Activated T-cell treated with anti-CD3 and anti-CD28 coated beads, Interleukin-2, amount 50 U/mL, for 72 hours (primary cell): ENCODE measurements at places on chromosomes 11 and 22.

- DNase-seq: peak; percentile 70
Observed at GRCh38 chr11:726278-727220, 20.5 kb downstream of the EPS8L2 start.

- no peak for DNase-seq
Observed at GRCh38 chr11:133902506-133902905, 54.3 kb downstream of the IGSF9B start.

- DNase-seq: no peak
Observed at GRCh38 chr11:8389029-8389996, 125.6 kb upstream of the LMO1 start.

DNA sequence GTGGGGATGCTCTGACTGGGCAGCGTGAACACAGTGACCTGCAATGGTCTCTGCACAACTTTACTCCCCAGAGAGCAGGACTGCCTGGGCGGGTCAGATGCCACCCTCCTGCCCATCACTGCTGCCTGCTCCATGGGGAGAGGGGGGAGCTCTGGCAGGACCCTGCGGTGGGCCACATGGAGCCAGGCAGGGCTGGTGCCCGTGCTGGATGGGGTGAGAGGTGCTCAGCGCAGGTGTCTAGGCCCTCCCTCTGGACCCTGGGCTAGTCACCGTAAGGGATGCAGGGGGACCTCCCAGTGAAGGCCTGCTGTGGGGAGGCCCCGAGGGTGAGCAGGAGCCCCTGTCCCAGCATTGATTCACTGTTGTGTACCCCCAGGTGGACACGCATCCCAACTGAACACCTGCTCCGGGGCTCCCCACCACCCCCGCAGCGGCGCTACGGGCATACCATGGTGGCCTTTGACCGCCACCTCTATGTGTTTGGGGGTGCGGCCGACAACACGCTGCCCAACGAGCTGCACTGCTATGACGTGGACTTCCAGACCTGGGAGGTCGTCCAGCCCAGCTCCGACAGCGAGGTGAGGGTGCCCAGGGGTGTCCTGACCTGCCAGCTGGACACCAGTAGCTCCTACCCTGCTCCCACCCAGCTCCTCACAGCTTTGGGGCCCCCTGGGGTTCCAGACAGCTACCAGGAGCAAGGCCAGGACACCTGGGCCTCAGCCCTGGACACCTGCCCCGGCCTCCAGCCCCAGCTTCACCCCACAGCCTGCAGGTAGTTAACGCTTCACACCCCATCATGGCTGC is 9.4 kb downstream of the LZTR1 start:
- DNase-seq: no peak

DNA sequence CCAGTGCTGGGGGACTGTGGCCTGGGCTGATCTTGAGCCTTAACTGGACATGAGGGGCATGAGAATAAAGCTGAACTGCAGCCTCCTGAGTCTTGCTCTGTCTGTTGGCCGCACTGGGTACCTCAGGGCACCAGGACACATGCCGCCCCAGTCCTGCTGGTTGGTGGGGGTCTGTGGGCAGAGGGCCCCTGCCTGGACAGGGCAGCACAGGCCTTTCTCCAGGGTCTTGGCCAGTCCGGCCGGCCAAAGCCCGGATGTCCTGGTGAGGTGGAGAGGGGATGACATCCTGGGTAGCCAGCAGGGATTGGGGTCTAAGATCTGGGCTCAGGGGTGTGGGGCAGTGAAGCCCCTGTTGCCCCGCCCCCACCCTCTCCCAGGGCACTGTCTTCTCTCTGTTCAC is 1.5 kb upstream of the RPS6KA4 start:
- DNase-seq: no peak

DNA sequence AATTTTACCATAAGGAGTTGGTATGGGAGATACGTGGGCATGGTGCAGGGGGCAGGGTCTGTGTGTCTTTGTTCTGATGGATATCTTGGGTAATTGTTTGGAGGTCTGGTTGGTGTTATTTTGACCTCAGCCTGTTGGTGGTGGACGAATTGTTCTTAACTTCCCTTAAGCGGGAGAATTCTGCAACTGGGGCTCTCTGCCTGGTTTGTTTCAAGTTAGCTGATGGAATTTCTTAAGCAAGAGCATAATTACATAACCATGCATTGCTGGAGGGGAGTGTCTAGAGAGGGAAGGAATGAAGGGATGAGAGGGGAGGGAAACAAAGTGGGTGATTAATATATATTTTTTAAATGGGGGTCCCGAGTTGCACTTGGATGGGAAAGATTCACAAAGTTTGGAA is 908.5 kb upstream of the RAG2 start:
- DNase-seq: no peak

GRCh38 chr11:65506290-65506771 is 7.5 kb downstream of the MALAT1 start:
- DNase-seq: no peak

GRCh38 chr11:32972781-32973180 is 42.9 kb upstream of the DEPDC7 start:
- DNase-seq: no peak

GRCh38 chr11:63901660-63902059 is 15.3 kb downstream of the RCOR2 start:
- DNase-seq: no peak

DNA sequence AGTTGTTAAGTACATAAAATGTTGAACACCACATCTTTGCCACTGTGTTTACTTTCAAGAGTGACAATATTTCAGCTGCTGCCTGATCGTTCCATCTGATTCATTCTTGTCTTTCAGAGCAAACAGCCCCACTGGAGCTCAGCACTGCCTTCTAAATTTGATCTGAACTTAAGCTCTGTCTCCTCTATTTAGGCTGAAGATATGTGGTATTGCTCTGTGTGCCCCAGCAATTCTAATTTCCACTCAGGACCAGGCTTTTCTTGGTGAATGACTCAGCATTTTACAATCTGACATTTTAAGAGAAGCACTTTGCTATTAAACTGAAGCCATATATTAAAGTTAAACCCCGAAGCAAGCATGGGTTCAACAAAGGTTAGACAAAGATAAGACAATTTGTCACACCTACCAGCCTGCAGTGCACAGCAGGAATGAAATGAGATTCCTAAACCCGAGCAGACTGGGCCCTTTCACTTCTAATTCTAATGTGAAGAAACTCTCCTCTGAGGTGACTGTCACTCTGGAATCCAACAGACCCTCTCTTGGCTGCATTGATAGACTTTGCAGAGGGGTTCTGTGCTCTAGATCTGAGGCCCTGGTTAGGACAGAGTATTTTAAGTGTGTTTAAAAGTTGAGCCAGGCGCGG is 41.7 kb upstream of the PLET1 start:
- DNase-seq: no peak

GRCh38 chr11:123261345-123262106 is 66.5 kb upstream of the CLMP start:
- peak; percentile 74 for DNase-seq

GRCh38 chr11:110027627-110028371 is 65.4 kb upstream of the ZC3H12C start:
- DNase-seq: no peak

- peak; percentile 43 for DNase-seq
Observed at GRCh38 chr11:14554959-14555358, 34.8 kb upstream of the PSMA1 start.

- no peak for DNase-seq
Observed at GRCh38 chr11:133803026-133803425, 42.3 kb downstream of the SPATA19 start.

DNA sequence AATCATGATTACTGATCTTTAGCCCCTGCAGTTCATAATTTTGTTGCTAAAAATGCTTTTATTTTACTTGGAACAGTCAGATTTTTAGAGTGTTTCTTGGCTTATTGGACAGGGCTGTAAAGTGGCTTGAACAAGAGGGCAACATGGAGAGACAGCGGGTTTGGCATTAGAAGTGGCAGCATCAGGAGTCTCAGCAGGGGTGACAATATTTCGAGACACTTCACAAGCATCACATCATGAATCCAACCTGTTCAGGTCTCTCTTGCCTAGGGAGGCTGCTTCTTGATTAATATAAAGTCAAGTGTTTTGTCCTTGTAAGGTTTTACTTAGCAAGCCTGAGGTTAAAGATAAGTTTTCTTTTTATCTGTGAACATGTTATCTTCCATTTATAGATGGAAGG is 2249.5 kb downstream of the LRRC4C start:
- no peak for DNase-seq

DNA sequence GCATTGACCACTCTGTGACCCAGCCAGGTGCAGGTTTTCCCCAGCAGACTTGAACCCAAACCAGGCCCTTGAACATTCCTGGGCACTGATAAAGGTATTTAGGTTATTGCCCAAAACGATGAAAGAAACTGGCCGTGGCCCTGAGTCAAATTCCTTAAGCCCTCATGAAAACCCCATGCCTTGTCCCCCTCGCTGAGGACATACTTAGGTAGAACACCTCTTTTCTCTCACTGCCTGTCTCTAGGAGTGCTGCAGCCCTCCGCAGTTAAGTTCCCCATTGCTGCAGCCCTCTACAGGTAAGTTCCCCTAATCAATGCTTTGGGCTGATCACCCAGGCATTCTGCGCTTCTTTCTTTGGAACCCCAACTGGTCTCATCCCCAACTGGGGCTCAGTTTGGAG is 961.6 kb downstream of the TBC1D22A start:
- DNase-seq: no peak

- DNase-seq: no peak
Observed at GRCh38 chr22:50425179-50425916, 49.5 kb downstream of the SBF1 start.

DNA sequence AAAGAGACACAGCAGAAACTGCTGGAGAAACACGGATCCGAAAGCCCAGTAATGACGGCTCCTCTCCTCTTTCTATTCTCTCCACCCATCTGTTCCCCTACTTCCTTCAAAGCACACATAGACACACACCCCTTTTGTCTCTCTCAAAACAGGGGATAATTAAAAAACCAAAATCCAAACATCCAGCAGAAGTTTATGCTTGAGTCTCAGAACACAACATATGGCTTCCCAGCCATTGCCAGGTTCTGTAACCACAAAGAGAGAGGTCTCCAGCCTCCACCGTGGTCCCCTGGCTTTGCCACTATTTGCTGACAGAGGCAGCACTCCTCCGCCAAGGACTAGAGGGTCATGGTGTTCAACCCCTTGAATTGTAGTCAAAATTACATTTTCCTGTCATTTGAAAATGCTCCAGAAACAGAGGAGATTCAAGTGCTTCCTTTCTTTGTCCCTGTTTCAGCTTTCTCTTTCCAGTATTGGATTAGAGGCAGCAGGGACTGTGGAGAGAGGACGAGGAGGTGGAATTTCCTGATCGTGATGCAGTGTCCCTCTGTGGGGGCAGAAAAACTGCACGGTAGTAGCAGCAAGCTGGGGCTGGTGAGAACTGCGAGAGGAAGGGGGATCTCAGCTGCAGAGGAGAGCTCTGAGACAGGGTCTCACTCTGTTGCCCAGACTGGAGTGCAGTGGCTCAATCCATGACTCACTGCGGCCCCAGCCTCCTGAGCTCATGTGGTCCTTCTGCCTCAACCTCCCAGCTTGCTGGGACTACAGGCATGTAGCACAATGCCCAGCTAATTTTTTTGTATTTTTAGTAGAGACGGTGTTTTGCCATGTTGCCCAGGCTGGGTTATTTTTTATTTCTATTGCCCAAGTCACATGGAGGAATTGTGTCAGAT is 60.3 kb downstream of the UBASH3B start:
- DNase-seq: no peak

DNA sequence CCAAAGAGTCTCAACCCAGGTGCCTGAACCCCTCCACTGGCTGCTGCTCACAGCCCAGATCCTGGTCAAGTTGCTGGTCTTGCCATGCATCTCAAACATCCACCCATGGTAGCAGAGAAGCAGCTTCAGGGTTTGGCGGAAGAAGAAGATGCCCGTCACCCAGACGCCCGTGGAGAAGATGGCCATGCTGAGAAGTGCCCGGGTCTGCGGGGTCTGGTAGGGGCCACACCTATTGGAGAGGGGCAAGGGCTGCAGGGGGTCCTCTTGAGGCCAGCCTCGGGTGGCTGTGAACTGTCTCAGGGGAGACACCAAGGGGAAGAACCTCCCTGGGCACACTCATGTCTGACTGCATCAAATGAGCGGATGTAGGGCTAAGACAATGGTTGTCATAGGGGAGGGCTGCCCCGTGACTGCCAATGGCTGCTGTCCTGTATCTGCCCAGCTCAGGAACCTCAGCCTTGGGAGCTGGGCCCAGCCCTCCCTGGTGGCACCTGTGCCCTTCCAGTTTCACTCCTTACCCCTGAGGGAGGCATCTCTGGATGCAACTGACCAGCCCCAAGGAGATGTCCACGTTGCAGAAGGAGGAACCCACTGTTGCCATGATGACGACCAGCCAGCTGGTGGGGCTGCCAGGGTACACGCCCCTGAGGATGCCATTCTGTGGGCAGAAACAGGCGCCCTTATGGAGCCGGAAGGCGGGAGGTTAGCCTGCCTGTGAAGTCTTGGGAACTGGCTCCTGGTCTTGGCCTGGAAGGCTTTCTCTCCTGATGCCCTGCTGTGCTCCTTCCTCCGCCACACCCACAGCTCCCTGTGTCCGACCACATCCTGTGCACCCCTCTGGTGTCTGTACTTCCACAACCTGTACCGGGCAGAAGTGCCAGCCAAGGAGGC is 1.2 kb downstream of the CPT1B start:
- DNase-seq: no peak

DNA sequence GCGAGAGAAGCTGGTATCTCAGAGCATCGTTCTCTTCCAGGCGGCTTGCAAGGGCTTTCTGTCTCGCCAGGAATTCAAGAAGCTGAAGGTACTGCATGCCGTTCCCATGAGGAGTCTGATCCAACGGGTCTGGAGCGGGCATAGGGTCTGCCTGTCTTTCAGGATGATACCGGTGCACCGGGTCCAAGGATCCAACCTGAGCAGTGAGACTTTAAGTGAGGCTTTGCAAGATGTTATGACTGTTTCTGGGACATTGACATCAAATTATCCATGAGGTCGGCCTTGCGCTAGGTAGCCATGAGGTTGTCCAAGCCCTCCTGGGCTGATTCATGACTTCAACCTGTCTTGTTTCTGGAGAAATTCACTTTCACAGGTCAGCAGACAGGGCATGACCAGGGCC is 132.3 kb downstream of the MYO18B start:
- DNase-seq: no peak
